ENCODE measurements at places on chromosomes 6 and 20. TPM values are rescaled to one million over a fixed set of nuclear protein-coding genes. Genes with fewer than 3 reads are reported as not detected.

GRCh38 chr6:16949716-16950115, 152.1 kb upstream of the STMND1 start:
- H3K27me3 ChIP-seq: no peaks in the 10 kb centered on the region
- H3K4me3 ChIP-seq: no peak overlapping the region
- no peaks in the 10 kb centered on the region for H3K4me1 ChIP-seq
- no peak for DNase-seq
- H3K36me3 ChIP-seq: no peaks in the 10 kb centered on the region
- no peak overlapping the region for H3K27ac ChIP-seq

DNA sequence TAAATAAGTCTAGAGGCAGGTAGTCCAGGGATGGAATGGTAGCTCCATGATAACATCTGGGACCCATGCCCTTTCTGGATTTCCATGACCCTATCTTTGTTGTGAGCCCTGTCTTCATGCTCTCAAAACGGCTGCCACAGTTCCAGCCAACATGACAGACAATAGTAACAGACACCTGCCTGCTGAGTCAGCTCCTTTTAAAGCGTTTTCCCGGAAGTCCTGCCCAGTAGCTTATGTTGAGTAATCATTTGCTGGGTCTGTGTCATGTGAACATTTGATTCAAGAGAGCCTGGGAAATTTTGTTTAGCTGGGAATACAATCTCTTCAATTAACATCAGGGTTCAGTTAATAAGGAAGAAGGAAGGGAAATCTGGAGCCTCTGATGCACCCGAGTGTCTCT, 262.2 kb upstream of the SULF2 start:
- H3K27ac ChIP-seq: no peak overlapping the region
- no peaks in the 10 kb centered on the region for H3K27me3 ChIP-seq
- H3K36me3 ChIP-seq: no peaks in the 10 kb centered on the region
- no peak overlapping the region for H3K4me3 ChIP-seq
- DNase-seq: no peak

GRCh38 chr20:49356676-49357075, 78.8 kb upstream of the ZNFX1 start:
- no peaks in the 10 kb centered on the region for H3K4me1 ChIP-seq
- no peak overlapping the region for H3K4me3 ChIP-seq

SLC23A2 gene
- 39.4 TPM for total RNA-seq

MCCD1 gene
- total RNA-seq: not detected

Data from tibial nerve (tissue), 4 donors.